EL (cell line): ENCODE measurements at places on chromosomes 6 and 20.

DNA sequence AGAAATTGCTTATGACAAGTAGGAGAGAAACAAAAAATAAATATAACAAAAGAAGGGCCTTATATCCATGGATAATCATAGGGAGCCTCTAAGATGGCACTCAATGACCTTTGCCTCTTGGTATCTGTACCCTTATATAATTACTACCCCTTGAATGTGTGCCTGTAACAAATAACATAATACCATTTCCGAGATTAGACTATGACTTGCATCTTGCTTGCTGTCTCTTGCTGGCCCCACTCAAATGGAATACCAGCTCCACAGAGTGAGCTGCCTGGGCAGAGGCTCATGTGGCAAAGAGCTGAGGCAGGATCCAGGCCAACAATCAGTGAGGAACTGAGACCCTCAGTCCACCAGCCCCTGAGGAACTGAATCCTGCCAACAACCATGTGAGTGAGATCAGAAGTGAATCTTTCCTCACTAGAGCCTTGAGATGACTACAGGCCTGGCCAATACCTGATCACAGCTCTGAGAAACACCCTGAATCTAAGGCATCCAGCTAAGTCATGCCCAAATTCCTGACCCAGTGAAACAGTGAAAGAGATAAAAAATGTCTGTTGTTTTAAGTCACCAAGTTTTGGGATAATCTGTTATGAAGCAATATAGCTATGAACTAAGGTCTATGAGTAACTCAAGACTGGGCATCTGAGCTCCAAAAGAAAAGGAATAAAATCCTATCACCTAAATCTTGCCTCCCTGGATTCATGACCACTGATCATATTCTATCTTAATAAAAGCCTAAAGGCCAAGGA lies 5.5 kb downstream of the KATNA1 start:
- DNase-seq = peak; percentile 48

GRCh38 chr6:169064194-169064593 lies 189.5 kb downstream of the THBS2 start:
- DNase-seq = no peak

DNA sequence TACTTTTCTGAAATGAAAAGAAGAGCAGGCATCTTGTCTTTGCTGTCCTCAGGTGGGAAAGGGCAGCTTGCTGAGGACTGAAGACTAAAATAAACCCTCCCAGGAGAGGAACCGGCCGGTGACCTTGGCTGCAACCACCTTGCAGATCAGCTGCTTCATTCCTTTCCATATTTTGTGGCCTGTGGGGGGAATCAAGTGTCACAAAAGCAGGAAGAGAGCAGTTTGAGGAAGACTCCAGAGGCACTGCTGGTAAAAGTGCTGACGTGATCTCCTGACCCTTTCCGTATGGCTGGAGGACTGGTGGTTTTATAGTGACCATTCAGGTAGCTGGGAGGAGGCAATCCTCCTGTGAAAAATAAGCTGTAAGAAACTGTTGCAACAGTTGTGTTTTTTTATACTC lies 157.0 kb downstream of the PLCB4 start:
- no peak for DNase-seq

GRCh38 chr6:3887150-3887700 lies 38.1 kb downstream of the FAM50B start:
- DNase-seq = peak; percentile 42

DNA sequence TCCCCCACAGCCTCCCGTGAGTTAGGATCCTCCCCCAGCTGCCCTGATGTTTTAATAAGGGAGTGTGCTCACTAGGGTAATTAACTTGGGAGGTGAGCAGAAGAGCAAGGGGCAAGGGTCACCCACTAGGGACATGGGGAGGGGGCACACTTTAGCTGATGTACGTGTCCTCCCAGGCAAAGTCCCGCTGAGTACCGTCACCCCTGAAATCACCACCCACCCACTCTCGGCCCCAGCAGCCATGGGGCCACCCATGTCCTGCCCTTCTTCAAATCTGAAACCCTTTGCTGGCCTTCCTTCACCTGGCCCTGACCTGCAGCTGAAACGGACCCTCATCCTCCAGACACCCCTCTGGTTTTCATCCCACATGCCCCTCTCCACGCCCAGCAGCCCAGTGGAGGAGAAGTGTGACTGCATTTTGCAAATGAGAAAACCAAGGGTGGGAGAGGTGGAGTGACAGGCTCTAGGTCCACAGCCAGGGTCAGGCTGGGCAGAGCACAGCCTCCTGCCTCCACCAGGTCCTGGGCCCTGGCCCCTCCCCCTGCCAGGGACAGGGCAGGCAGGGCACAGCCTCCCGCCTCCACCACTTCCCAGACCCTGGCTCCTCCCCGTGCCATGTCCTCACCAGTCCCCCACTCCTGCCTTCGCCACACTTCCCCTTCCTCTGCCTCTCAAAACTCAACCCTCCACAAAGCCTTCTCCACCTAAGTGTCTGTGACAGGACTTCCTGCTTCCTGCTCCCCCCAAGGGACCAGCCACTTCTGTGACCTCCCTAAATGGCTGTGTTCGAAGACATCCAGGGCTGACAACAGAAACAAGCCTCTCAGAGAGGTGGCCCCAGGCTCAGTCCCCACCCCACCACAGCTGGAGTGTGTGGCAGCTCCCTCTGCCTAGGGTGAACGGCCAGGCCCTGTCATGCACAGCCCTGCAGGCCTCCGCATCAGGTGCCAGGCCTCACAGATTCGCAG lies 15.1 kb downstream of the ACSS1 start:
- DNase-seq = no peak

- DNase-seq = peak; percentile 43
These were observed 15.2 kb downstream of the CTCFL start for GRCh38 chr20:57509665-57510237.

- DNase-seq = peak; percentile 45
These were observed 250.7 kb upstream of the FAM83B start for GRCh38 chr6:54595844-54596243.

GRCh38 chr6:147384737-147385710 lies 123.5 kb upstream of the SAMD5 start:
- no peak for DNase-seq

- DNase-seq = no peak
These were observed 27.1 kb upstream of the TOP1 start for GRCh38 chr20:41001497-41001896.

GRCh38 chr6:34393191-34393965 lies 909 bp upstream of the NUDT3 start:
- DNase-seq = no peak

DNA sequence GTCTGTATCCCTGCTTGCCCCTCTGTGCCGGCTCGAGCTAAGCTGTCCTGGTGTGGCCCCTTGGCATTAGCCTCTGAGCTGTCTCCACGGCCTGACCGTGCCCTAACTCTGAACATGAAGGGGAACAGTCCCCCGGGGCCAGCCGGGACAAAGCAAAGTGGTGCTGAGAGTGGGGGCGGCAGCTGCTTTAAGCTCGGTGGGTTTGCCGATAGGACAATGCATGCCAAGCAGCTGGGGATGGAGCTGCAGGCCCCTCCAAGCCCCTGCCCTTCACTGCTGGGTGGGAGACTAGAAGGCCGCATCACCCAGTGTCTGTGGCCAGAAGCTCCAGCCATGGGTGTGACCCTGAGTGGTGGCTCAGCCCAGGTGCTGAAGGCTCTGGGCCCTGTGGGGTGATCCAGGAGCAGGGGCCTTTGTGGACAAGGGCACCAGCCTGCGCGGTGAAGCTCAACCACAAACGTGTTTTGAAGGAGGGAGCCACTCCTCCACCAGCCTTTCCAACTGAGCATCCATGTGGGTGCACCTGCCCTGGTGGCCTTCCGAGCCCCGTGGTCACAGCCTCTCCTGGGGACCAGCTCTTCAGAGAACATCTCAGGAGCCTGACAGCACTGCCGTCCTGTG lies 242.5 kb downstream of the ERMARD start:
- no peak for DNase-seq

GRCh38 chr6:142648036-142648451 lies 296.9 kb downstream of the HIVEP2 start:
- no peak for DNase-seq

GRCh38 chr6:109979033-109979921 lies 1.2 kb downstream of the GPR6 start:
- DNase-seq = no peak

GRCh38 chr6:41693281-41694240 lies 41.8 kb downstream of the TFEB start:
- no peak for DNase-seq

DNA sequence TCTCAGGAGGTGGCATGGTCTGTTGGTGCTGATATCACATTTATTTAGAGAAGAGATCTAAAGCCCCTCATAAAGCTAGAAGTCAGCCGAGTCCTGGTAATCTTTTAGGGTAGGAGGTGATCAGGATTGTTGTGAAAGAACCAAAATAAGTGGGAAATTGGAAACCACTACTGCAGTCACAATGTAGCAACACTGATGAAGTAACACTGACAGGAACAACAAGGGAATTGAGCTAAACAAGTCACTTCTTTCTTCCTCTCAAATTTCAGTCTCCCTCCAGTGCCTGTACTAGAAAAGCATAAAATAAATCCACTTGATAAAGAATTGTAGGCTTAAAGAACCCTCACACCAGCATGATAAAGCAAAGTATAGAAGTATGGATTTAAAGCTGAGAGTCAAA lies 1509.0 kb downstream of the GRIK2 start:
- DNase-seq = no peak

GRCh38 chr6:127637830-127638409 lies 60.9 kb downstream of the C6orf58 start:
- no peak for DNase-seq

DNA sequence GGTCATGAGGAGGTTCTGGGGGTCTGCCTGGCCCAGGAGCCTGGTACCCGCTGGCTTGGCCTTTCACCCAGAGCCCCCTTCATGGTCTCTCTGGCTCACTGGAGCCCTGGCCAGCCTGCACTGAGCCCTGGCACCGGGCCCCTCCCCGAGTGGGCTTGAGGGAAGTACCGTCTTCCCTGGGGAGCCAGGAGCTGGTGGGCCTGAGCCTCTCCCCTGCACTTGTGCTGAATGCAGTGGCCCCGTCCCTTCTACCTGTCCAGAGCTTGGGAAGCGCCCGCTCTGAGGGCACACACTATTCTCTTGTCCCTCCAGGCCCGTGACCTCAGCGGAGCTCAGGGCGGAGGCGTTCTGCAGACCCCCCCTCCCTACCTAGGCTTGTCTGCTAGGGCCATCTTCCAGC lies 62.2 kb downstream of the TCP11 start:
- no peak for DNase-seq

- DNase-seq = no peak
These were observed 63.0 kb downstream of the CD83 start for GRCh38 chr6:14180609-14181008.

GRCh38 chr6:113427617-113428016 lies 429.5 kb upstream of the MARCKS start:
- no peak for DNase-seq
